HS-27A (cell line): ENCODE measurements at places on chromosomes 7 and 10.

- DNase-seq: no peak
Measured at GRCh38 chr10:5591336-5591824, 66.6 kb downstream of the CALML3 start.

DNA sequence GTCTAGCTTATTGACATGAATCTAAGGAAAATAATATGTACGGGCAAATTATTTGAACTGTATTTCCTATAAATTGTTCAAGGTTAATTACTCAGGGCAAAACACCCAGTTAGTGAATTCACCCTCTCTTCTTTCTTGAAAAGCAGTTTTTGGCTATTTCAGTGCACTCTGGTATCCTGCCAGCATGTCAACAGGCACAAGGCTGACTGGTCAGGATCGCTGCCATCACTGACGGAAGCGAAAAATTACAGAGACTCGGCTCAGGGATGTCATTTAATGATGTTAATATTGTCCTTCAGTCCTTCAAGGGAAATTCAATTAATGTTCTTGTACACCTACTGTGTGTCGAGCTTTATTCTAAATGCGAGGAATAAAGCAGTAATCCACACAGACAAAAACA, 28.3 kb upstream of the OLAH start:
- DNase-seq: no peak

DNA sequence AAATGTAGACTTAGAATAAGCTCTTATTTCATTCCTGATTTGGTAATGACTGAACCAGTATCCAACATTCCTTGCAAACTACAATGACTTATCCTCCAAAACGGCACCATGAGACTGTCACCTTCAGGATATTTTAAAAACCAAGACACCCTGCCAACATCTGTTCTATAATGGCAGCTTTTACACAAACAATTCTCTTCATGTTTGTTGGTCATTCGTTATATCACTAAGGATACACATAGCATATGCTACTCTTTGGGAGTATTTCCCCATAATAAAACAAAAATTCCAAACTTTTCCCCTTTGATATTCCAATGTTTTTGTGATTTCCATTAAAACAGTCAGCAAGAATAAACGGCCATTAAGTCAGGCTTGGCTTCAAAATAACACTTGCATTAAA, 215.4 kb downstream of the GLI3 start:
- DNase-seq: no peak

- DNase-seq: no peak
Measured at GRCh38 chr7:91126762-91127161, 137.5 kb upstream of the FZD1 start.

GRCh38 chr7:82566752-82567151, 123.2 kb upstream of the CACNA2D1 start:
- DNase-seq: no peak

DNA sequence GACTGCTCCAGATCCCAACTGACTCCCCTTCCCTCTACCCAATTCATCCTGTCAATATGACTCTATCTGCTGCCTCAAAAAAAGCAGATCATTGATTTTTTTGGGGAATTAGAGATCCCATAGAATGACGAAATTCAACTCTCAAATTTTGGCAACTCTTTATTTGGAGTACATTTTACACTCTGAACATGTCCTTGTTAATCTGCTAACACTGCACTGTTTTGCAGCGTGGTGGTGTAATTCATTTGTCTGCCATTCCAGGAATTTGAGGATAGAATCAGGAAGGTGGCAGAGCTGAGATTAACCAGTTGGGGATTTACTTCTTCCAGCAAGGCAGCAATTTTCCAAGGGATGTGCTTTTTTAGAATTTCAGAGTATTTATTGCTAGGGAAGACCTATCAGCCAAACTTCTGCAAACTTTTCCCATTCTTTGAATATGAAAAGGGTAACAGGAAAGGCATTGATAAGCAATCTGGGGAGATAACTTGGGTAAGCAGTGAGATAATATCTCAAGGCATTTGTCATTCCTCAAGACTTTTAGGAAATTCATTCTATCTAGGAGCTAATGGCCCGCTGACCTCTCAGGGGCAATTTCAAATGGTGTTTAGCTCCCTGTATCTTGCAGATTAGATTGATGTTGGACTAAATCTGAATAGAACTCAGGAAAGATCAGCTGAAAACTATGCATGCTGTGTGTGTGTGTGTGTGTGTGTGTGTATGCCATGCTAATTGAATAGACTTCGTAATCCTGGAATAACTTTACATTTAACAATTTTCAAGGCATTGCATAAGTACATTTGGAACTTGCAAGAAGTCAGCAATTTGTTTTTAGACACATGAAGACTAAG, 9.7 kb downstream of the BAMBI start:
- no peak for DNase-seq

DNA sequence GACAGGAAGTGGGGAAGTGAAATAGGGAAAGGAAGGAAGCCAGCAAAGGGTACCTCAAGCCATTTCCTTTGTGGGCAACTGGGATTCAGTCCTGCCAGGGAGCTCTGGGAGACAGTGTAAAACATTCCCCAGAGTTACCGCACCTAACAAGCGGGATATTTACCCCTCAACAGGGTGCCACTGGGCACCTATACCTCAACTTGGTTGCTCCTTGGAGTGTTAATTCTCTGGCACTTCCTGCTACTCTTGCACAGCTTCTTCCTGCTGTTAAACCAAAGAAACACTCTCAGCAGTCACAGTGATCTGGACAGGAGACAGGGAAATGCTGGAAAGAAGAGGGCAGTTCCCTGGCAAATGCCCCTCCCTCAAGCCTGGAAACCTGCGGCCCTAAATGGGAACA, 151.3 kb downstream of the REEP3 start:
- no peak for DNase-seq

DNA sequence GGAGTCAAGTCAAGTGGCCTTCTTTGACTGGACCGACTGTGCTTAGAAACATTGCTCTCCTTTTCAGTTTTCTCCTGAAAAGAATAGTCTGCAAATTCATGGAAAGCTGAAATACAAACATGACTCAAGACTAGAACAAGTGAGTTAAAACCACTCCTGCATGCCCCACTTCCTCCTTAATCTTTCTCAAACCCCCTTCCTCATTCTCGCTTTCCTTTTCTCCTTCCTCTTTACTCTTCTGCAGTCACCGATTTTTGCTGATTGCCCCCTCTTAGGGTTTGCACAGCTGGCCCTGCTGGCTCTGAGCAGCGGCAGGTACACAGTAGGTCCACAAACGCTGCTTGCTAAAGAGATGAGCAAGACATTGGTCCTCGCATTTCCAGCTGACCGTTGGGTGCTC, 34.8 kb upstream of the MKI67 start:
- no peak for DNase-seq

DNA sequence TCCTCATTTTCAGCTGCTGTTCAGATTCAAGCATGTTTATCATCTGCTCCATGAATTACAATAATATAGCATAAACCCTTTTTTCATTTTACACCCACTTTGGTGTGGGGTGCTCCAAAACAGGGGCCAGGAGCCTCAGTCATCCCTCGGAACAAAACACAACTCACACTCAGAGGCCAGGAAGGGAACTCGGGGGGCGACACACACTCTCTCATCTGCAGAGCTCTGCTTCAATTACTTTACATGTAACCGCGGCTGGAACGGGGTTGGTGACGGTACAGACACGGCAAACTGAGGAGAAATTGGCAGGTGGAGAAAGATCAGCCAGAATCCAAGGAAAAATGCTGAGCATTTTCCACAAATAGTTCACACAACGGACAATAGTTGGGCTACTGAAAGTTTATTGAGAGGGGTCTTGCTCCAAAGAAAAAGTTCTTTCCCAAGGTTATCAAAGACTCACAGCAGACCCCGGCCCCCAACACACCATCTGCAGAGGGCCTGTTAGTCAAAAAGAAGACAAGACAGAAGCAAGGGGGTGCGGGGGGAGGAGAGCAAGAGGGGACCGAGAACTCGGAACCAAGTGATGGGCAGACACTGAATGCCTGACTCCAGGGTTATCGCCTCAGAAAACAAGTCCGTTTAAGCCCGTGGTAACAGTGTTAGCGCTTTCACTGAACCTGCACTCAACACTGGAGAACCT, 20.5 kb downstream of the DIP2C start:
- DNase-seq: no peak

GRCh38 chr7:93948106-93948505, 26.6 kb downstream of the GNG11 start:
- DNase-seq: peak; percentile 36

- no peak for DNase-seq
Measured at GRCh38 chr7:99672573-99672972, 7.2 kb downstream of the CYP3A5 start.

DNA sequence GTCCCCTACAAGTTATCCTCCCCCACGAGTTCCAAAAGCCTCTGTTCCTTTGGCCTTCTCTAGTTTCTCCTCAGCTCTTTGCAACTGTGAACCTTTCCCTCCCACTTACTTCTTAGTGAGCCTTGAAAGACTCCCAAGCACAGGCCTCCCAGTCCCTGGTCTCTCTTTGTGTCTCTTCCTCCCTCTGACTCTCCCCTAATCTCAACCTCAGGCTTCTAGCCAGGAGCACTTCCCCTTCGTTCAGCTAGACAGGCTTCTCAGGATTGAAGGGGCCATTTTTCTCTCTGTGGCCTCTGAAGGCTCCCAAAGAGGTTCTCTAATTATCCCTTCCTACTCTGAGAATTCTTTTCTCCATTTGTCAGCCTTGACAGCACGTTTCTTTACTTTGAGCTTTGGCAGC, 50.2 kb upstream of the PHYHIPL start:
- no peak for DNase-seq

- DNase-seq: no peak
Measured at GRCh38 chr10:30488316-30488715, 54.3 kb downstream of the MAP3K8 start.

GRCh38 chr10:1233031-1233430, 176.8 kb downstream of the WDR37 start:
- DNase-seq: no peak

GRCh38 chr10:132457328-132458070, 60.5 kb downstream of the PWWP2B start:
- DNase-seq: no peak

DNA sequence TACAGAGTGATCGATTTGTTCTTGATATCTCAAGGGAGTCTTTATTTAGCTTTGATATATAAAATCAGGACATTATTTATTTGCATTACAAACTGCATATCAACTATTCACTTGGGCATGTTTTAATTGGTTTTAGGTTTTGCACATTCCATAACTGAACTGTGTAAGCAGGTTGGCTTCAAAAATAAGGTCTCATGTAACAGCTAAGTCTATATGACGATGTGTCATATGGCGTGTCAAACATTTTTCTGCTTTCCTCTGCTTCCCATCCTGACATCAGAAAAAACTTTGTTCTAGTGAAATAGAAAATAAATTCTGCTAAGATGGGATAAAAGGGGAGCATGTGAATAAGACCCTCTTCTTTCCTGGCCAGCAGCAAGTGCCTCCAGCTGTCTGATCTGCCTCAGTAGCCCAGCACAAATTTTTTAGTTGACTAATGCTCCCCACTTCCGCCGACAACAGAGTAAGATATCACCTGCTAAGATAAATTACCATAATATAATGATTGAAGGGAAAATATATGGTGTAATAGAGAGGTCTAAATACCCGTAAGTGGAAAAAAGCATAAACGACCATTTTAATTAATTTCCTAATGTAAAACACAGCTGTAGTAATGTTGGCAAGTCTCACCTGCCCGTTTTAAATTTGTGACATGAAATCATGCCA, 180.5 kb downstream of the TAX1BP1 start:
- DNase-seq: no peak

- no peak for DNase-seq
Measured at GRCh38 chr7:81081616-81082015, 162.8 kb upstream of the SEMA3C start.

DNA sequence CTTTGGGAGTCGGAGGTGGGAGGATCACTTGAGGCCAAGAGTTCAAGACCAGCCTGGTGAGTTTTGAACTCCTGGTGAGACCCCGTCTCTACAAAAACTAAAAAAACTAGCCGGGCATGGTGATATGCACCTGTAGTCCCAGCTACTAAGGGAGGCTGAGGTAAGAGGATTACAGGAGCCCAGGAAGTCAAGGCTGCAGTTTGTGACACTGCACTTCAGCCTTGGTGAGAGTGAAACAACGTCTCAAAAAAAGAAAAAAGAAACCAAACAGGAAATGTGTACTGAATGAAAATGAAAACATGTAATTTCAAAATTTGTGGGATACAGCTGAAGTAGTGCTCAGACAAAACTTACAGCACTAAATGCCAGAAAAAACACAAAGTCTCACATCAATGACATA, 7.6 kb downstream of the ARHGAP12 start:
- DNase-seq: no peak

- DNase-seq: no peak
Measured at GRCh38 chr7:45171946-45172345, 14.4 kb downstream of the RAMP3 start.

- no peak for DNase-seq
Measured at GRCh38 chr10:55353414-55353813, 552.4 kb upstream of the PCDH15 start.

- peak; percentile 22 for DNase-seq
Measured at GRCh38 chr10:114996542-114996941, 58.5 kb downstream of the TRUB1 start.

DNA sequence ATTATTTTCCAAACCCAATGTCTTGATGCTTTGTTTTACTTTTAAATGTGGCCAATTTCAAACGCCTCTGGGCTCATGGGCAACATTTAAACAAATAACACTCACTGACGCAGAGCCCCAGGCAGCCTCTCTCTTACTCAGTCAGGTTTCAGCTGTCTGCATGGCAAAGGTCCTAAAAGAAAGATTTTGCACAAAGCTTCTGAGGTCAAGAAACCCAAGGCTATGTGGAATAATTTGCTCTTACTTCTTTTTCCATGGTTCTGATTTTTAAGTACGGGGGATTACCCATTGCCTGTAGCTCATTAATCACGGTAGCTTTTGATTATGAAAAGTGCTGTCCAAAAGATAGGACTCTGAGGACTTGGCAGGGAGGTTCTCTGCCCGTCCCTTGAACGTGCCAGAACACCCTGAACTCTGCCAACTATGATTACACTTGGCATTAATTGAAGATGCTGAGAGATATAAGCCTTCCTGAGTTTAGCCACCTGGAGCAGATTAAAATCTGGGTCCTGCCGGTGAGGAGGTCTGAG, 14.1 kb upstream of the MSRB2 start:
- no peak for DNase-seq

DNA sequence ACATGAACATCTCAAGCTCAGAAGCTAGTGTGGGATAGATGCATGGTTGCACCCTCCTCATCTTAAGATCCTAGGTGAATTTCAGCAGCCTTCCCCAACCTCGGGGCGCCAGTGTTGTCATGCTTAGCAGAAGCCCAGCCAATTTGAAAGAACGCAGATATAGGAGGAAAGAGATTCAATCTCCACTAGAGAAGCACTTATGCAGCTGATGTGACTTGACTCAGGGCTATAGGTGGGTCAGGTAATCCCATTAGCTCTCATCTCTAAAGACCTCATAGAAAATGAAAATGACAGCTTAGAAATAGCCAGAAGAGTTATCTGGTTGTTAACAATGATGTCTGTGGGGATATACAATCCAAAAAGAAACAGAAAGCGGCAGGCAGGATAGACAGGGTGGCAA, 310.5 kb downstream of the GPAM start:
- no peak for DNase-seq

GRCh38 chr7:43824963-43825362, 44.4 kb downstream of the MRPS24 start:
- DNase-seq: no peak

DNA sequence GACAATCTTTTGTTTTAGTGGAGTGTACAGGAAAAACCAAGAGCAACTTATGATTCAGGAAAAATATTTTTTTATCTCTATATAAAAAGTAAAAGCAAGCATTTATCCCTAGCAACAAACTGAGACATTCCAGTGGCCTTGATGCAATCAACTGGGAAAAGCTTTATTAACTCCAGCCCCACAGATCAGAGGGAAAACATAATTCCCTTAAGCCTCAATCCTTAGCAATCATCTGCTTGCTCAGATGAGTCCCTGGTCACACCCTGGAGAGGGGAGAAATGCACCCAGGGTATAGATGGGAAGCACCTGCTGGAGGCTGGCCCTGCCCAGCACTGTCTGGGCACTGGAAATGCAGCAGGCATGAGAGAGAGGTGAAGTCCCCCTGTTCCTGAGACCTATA, 636.6 kb downstream of the TNS3 start:
- DNase-seq: no peak
